NCI-H526 treated with DMSO at 0.1 percent for 48 hours (cell line): ENCODE measurements at places on chromosomes 3 and 15.

- DNase-seq, result no peak
These were observed 215.7 kb downstream of the ULK4 start for GRCh38 chr3:41746215-41746614.

GRCh38 chr15:63933522-63933921 lies 99.8 kb upstream of the HERC1 start:
- DNase-seq, result no peak

DNA sequence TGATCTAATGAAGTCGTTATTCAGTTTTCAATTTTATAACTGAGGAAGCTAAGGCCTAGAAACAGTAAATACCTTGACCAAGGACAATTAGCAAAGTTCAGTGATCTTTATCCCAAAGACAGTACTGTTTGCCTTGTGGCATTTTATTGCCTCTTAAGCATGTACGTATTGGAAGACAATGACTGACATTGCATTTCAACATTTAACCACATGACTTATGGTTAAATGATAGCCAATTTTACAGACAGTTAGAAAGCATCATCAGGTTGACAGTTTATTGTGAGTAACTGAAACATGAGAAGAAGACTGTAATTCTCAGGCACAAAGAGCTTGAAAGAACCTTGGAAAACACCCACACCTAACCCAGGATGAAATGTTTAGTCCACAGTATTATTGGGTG lies 390.8 kb upstream of the ZNF385D start:
- no peak for DNase-seq

DNA sequence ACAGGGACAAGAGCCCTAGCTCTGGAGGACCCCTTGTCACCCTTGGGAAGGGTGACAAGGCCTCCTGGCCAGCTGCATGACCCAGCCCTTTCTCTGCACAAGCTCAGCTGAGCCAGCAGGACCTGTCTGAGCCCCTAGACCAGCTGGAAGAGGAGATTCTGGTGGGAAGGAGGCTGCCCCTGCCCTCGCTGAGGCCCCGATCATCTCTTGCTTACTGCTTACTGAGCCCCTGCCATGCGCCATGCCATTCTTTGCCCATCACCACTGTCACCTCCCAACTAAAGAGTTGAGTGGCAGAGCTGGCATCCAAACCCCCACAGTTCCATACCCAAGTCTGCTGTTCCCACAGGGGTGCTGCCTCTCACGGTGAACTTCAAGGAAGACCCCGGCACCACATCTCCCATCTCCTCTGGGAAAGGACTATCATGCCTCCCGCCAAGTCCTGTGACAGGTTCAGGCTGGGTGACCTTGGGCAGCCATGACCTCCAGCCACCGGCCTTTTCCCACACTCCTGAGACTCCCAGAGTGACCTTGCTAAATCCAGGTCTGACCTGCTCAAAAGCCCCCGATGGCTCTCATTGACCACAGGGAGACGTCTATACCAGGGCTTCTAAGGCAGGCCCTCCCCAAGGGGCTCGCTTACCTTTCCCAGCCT lies 34.0 kb downstream of the ACSBG1 start:
- no peak for DNase-seq

- no peak for DNase-seq
These were observed 365.2 kb upstream of the AGTR1 start for GRCh38 chr3:148332509-148332908.

DNA sequence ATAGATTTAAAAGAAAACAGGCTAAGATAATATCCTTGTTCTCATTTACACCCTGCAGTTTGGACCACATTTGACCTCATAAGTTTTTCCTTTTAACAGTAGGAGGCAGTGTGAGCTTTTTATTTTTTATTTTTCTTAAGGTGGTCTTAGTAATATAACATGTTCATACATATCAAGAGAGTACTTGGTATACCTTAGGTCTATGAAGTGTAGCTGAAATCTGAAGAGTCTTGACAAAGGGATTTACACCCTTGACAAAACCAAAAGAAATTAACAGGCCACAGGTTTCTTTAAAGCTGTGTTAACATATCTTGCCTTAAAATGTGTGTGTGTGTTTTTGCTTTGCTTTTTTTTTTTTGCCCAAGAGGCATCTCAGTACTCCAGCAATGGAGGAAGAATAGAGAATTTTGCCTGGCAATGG lies 3.2 kb downstream of the RAP2B start:
- DNase-seq, result no peak

DNA sequence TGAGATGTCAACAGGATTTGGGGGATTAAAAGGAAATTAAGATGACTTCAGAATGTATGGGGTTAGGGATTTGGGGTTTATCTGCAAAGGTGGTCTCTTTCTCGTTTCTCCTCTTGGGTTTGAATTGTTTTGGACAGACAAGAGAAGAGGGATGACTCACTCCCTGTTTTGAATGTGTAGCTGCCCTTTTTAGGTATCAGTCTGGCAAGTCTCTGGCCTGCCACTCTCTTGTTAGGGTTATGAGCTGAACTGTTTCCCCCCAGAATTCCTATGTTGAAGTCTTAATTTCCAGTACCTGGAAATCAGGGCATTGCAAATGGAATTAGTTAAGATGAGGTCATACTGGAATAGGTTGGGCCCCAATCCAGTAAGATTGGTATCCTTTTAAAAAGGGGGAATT lies 291.7 kb downstream of the MEX3B start:
- no peak for DNase-seq

GRCh38 chr3:85838921-85839320 lies 880.1 kb downstream of the CADM2 start:
- peak; percentile 18 for DNase-seq

DNA sequence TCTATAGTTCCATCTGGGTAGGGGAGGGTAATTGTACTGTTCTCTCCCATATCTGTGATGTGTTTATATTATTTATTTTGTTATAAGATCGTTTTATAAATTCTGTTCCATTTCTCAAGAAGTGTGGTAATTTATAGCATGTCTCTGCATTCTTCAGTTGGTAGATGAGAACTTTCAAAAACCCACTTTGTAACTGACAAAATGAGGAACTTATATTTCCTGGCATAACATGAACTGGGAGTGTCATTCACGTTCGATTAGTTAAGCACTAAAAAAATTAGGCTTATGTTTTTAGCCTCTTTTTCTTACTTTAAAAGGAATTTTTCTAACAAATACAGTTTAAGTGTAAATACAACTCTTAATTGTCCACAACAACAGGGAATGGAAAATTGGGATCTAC lies 230.8 kb downstream of the CGGBP1 start:
- no peak for DNase-seq

- peak; percentile 9 for DNase-seq
These were observed 793 bp downstream of the SLC30A4 start for GRCh38 chr15:45521596-45522327.

- no peak for DNase-seq
These were observed 177.5 kb upstream of the LPP start for GRCh38 chr3:187976365-187976900.

DNA sequence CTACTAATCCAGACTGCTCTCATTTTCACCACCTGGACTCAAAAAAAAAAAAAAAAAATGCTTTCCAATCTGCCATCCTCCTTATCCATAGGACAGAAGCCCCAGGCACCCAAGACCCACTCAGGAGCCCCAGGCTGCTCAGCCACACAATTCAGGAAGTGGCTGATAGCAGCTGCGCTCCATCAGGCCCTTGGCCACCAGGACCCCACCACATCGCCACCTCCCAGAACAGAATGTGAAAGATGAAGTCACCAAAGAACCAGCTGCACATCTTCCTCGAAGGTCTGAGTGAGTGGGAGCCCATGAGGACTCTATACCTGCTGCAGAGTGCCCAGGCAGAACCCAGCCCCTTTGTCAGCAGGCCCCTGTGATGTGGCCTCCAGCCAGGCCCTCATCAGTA lies 19.5 kb downstream of the POC1A start:
- no peak for DNase-seq

DNA sequence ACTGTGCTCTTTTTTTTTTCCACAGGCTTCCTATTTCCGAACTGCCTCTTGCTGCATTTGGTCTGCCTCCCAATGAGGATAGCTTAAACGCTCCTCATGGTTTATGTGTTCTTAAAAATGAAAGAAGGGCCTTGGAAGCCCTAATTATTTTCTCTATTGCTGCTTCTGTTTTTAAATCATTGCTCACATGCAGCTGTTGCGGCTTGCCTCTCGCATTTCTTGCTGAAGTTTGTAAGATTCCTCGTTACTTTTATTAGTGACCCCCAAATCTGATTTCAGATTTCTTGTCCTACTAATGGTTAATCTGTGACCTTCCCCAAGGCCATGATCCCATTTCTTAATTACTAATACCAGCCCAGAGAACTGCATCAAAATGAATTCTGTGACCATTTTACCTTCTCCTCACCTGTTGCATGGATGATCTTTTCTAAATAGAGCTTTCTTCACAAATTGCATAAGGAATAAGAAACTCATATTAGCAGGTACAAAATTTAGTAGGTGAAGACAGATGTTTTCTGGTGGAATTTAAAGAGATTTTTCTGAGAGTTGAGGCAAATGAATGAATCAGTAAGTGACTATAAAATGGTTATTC lies 1.8 kb downstream of the UBE2E1 start:
- no peak for DNase-seq

DNA sequence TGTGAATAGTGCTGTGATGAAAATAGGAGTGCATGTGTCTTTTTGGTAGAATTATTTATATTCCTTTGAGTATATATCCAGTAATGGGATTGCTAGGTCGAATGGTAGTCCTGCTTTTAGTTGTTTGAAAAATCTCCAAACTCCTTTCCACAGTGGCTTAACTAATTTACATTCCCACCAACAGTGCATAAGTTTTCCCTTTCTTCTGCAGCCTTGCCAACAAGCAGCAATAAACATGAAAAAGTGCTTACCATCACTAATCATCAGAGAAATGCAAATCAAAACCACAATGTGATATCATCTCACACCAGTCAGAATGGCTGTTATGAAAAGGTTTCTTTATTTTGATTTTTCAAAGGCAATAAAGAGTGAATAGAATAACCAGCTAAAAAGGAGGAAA lies 1105.9 kb downstream of the NAALADL2 start:
- DNase-seq, result peak; percentile 90

- no peak for DNase-seq
These were observed 113.7 kb downstream of the TJP1 start for GRCh38 chr15:29708519-29708918.

GRCh38 chr15:72873379-72874233 lies 90.0 kb upstream of the ADPGK start:
- no peak for DNase-seq

DNA sequence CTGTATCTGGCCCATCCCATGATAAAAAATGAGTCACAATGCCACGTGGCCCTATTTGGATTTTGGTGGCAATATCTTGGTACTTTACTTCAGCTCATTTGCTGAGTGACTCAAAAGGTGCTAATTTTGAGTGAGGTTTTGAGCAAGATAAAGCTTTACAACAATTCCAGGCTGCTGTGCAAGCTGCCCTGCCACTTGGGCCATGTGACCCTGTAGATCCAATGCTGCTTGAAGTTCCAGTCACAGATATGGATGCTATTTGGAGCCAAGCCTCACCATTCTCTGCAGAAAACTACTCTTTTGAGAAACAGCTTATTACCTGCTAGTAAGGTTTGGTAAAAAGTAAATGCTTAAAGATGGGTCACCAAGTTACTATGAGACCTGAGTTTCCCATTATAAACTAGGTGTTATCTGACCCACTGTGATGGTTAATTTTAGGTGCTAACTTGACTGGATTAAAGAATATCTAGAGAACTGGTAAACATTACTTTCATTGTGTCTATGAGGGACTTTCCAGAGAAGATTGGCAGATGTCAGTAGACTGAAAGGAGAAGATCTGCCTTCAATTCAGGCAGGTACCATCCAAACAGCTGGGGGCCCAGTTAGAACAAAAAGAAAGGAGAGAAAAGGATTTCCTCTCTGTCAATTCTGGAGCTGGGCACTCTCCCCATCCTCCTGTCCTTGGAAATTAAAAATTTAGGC lies 1083.9 kb downstream of the DIPK2A start:
- no peak for DNase-seq

DNA sequence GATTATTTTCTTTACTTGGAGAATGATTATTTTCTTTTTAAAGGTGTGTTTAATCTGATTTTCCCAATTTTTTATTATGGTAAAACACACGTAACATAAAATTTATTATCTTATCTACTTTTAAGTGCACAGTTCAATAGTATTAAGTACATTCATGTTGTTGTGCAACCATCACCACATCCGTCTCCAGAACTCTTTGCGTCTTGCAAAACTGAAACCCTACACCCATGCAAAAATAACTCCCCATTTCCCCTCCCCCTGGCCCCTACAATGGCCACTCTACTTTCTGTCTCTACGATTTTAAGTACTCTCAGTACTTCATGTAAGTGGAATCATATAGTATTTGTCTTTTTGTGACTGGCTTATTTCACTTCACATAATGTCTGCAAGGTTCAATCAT lies 230.7 kb downstream of the SATB1 start:
- no peak for DNase-seq

DNA sequence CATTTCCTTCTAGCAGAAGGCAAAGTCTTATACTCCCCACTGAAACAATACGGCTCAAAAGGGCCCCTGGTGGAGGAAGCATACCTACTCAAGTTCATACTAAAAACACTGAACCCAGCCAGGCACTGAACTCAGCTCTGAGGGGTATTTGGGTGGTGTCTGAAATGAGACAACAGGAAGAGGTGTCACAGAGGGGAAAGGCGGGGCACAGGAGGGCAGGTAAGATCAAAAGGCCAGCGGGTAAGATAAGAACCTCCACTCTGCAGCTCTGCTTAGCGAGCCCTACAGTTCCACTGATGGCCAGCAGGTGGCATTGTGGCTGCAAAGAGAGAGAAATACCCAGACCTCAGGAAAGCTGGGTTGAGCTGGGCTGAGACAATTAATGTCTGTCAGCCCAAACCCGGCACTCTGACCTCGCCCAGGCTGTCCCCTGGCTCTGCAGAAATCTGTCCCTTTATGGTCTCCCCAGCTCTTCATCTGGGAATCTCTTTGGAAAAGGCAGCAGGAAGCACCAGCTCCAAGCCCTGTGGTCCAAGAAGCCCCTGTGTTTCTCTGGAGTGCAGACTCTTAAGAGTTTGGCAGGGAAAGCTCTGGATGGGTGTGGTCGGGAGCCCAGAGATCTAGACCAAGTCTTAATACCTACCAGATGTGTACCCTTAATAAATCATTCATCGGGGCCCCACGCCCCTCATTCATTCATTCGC lies 8.4 kb downstream of the MFGE8 start:
- DNase-seq, result peak; percentile 27

GRCh38 chr15:77607111-77607893 lies 25.4 kb downstream of the LINGO1 start:
- DNase-seq, result no peak
